ENCODE measurements at places on chromosomes 11 and 22.

GRCh38 chr11:82790723-82791484 is 57.2 kb upstream of the FAM181B start:
- no peak for DNase-seq

DNA sequence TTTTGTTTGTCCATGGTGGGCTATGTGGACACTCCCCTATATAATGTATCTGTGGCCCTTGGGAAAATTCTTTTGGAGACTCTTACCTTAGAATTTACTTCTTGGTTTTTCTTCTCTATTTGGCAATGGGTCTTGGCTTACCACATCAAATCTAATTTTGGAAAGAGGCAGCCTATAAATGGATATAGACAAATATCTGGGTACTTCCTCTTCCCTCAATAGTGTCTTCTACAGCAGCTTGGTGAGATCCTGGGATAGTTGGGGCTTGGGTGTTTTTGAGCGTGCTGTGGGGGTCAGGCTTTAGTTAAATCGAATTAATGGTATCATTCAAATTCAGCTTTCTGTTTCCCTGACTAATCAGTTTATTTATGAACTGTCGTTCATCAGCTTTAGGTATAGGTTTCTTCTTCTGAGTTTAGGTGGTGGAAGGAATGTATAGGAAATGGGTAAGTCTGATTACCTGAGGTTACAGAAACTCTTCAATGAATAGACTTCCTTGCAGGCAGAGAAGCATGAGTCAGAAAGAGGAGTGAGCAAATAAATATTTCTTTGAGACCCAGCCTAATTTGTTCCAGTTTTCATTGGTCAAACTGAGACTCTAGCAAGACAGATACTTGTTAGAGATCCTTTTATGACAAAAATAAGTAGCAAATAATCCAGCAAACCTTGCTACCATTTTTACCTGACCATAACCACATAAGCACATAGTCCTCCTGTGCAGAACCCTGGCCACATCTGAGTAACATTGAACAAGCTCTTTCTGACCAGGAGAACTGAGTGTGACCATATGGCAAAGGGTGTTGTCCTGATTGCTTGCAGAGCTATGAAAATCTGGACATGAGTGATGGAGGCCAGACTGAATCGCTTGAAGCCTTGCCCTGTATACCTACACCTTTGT is 68.6 kb upstream of the SORL1-AS1 start:
- DNase-seq: no peak

DNA sequence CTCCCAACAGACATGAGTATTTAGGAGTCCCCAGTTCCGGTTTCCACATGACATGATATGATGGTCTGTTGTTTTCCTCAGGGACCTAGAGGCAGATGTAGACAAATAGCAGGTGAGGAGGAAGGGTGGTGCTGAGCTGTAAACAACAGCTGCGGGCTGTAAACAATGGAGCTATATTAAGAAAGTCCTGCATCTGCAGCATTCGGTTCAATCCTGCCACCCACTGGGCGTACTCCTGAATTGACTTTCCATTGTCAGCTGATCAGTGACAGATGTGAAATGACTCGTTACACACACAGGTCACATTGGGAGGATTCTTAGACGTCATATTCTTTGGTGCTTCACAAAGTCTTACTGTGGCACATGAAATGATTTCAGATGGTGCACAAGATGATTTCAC is 26.8 kb upstream of the RAG1 start:
- no peak for DNase-seq

- DNase-seq: no peak
These were observed 64.1 kb downstream of the PPP6R3 start for GRCh38 chr11:68524681-68525080.

- no peak for DNase-seq
These were observed 5.2 kb downstream of the NCAPH2 start for GRCh38 chr22:50513175-50513574.

Data from naive thymus-derived CD8-positive, alpha-beta T cell (primary cell).